ENCODE measurements at places on chromosomes 5 and 9. TPM values are rescaled to one million over a fixed set of nuclear protein-coding genes. Genes with fewer than 3 reads are reported as not detected.

DNA sequence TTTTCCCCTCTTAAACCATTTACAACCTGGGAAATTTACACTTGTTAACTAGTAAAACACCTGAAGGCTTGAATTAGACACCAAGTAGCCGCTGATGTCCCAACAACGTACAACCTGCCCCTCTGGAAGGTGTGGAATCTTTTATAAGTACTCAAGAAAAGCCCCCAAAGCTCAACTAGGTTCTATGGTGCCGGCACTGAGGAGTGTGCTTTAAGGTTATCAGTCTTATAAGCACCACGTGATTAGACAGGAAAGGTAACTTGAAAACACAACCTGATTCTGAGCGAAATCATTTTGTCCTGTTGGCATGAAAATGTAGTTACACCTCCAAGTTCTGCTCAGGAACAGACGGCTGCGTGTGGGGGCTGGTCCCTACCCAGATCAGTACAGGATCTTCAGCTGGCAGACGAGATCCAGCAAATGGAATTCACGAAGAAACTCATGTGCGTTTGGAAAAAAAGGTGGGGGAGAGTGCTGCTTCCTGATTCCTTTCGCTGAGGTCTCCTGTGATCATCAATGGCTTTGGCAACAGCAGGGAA, 195.5 kb downstream of the MEF2C start:
- H3K4me1 ChIP-seq = peaks cover 10% of the 10 kb centered on the region
- H3K36me3 ChIP-seq = no peaks in the 10 kb centered on the region
- no peak for DNase-seq
- H3K4me3 ChIP-seq = no peak overlapping the region
- no peak overlapping the region for H3K27ac ChIP-seq

GRCh38 chr9:103942200-103942599, 151.9 kb upstream of the SMC2 start:
- H3K27ac ChIP-seq = no peak overlapping the region
- H3K36me3 ChIP-seq = no peaks in the 10 kb centered on the region
- H3K4me1 ChIP-seq = no peaks in the 10 kb centered on the region
- peaks cover 3% of the 10 kb centered on the region for H3K27me3 ChIP-seq
- DNase-seq = no peak

- H3K27ac ChIP-seq = no peak overlapping the region
- H3K27me3 ChIP-seq = no peaks in the 10 kb centered on the region
- H3K36me3 ChIP-seq = peaks cover 4% of the 10 kb centered on the region
- H3K4me1 ChIP-seq = peaks cover 3% of the 10 kb centered on the region
Observed at GRCh38 chr5:68141494-68141893, 74.1 kb upstream of the PIK3R1 start.

S100Z gene
- total RNA-seq = 0.32 TPM
